NCI-H526 treated with DMSO at 0.1 percent for 48 hours (cell line): ENCODE measurements at places on chromosomes 1 and 21.

- no peak for DNase-seq
Observed at GRCh38 chr1:13694886-13695684, 4.9 kb upstream of the PRDM2 start.

DNA sequence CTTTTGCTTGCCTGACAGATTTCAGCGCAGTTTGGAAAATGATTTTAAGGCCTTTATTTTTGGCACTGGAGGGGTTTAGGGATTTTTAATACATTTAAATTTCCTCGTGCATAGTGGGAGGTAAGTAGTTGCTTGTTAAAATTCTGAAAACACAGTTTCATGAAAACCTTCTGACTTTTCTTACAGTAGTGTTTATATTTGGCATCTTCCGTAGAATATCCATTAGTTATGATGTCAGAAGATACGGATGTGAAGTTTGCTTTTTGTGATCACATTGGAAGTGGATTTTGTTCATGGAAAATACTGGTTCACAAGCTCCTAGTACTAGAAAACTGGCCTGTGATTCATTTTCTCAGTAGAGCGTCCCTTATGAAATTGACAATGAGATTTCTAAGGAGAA, 1.3 kb downstream of the RABGAP1L start:
- no peak for DNase-seq

DNA sequence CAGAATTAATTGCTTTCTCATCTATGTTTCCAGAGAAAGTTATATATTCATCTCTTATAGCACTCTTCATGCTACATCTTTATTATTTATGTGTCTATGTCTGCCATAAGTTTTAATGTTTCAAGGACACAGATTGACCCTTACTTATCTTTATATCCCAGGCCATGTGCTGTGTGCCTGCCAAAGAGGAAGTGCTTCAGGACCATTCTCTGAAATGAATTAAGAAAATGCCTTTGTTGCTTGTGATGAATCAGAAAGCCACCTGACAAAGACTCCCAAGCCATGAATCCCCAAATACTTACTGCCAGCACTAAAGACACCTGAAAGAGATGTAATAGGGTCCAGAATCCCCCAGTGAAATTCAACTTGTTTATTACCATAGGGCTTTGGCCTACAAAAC, 342.1 kb upstream of the C1orf87 start:
- no peak for DNase-seq

GRCh38 chr1:199173356-199173755, 534.5 kb downstream of the PTPRC start:
- no peak for DNase-seq

DNA sequence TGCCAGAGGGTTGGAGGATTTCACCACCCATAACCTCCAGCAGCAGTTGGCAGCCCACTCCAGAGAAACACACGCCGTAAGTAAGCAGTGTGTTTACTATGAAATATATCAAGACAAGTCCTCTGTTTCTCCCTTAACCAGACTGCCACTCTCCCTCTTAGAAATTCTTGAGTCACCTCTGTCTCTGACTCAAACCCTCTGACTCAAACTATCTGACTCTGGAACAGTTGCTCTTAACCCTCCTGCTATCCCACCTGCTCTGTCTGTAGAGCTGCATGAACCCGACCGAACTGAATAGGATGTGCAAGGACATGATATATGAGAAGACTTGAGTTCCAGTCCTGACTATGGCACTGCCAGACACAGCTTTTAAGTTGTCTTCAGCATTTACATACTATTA, 14.1 kb downstream of the INPP5B start:
- DNase-seq, result no peak

DNA sequence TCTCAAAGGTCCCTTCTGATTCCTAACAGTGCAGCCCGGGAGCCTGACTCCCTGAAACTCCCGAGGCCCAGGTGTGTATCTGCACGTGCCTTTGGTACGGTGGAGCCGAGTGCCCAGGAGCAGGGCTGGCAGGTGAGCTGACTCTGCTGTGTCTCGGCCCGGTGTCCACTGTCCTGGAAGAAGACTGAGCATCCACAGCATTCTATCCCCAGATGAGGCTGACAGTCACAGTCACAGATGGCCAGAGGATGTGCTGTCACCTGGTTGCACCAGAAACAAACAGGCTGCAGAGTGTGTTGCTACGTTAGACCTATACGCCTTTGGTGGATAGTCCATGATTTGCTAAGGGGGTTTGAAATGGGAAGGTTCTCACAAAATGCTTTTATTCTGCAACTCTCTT, 9.8 kb downstream of the ETV3L start:
- no peak for DNase-seq

GRCh38 chr1:221724931-221725605, 16.8 kb downstream of the DUSP10 start:
- DNase-seq, result no peak

- DNase-seq, result no peak
Observed at GRCh38 chr1:3495776-3496745, 41.6 kb downstream of the ARHGEF16 start.

DNA sequence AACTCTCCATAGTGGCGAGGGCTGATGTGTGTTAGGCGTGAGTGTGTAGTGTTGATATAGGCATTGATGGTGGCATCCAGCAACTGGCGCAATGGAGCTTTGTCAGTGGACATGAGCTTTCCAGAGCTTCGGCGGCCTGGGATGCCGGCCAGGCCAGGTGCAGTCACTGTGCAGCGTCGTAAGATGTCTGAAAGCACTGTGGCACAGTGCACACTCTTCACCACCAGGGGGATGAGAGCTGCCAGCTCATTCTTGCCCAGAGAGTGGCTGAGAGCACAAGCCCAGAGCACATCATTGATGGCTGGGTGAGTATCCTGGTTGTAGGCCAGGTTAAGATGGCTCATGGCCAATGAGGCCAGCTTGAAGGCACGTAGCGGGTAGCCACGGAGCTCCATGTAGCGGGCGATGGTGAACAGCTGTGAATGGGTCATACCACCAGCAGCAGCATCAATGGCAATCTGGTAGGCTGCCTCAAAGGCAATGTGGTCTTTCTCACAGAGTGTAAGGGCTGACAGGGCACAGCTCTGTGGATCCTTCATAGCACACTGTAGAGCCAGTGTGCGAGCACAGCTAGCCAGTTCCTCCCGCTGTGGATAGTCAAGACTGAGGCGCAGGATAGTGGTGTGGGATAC, 6.7 kb downstream of the UROD start:
- DNase-seq, result peak; percentile 69

DNA sequence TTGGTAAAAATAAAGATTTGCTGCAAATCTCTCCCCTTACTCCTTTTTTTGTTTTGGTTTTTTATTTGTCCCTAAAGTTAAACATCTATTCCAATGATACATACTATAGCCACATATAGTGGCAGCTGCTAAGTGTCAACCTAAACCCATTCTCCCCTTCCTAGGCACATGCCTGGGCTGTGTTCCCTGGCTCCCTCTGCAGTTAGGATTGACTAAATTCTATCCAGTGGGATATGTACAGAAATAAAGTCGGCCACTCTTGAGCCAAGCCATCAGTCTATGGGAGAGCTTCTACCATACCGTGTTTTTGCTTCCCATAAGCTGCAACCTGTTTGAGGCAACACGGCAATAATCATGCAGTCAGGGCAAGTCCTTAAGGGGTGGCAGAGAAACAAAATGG, 23.6 kb downstream of the MCOLN3 start:
- no peak for DNase-seq

- no peak for DNase-seq
Observed at GRCh38 chr1:169968174-169968573, 74.5 kb upstream of the SCYL3 start.

DNA sequence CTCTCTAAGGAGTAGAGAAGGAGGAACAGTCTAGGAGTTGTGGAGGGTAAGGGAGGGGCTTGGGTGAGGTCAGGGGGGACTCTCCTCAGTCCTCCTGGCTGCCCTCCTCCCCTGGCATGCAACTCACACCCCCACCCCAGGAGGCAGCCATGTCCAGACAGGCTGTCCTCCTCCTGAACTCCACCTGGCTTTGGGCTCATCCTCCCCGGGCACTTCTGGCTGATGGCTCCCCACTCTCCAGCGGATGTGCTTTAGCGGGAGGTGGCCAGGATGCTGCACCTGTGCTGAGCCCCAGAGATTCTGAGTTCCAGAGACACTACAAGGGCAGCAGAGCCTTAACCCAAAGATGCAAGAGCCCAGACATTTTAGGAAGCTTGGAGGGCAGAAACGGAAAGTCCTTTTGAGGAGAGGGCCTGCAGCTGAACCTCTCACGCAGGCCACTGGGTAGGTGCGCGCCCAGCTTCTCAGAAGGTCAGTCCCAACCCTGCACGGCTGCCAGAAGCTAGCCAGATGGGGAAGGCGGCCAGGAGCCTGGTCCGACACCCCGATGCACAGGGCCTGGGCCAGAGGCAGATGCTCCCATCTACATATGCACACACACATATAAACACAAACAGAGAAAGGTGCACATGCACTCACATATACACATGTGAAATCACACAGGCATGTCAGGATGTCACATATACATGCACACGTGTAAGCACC, 83.4 kb downstream of the PDE9A start:
- DNase-seq, result no peak

DNA sequence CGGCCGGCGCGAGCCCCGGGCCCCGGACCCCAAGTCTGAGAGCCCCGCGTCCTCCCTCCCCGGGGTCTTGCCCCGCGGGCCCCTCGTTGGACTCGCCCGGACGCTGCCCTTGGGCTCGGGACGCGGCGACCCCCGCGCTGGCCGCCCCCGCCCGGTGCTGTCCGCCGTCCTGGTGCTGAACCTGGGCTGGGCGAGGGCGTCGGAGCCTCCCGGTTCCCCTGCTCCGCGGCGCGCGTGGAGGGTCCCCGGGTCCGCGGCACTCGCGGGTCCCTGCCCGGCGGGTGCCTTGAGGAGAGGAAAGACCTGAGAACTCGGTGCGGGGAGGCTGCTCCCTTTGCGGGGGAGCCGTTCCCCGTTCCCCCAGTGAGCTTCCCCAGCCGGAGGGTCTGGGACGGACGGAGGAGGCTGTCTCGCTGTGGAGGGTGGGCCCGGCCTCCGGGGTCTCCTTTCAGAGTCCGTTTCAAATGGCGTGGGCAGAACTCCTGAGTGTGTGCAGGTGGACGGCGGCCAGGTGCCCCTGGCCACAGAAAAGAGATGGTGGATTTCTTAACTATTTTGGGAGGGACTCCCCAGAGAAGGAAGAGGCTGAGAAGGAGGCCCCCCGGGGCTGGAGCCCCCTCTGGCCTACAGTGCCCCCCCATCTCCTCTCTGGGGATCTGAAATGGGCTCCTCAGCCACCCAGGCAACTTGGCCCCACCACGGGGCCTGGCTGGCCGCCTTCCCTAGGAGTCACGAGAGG, 595 bp downstream of the GABRD start:
- no peak for DNase-seq

GRCh38 chr1:99264201-99265021, at the start of gene PLPPR4:
Gene PLPPR4, plus strand, starts transcription at chr1:99264492. Its CDS starts 102 bp downstream, at chr1:99264594.
- peak; percentile 76 for DNase-seq

DNA sequence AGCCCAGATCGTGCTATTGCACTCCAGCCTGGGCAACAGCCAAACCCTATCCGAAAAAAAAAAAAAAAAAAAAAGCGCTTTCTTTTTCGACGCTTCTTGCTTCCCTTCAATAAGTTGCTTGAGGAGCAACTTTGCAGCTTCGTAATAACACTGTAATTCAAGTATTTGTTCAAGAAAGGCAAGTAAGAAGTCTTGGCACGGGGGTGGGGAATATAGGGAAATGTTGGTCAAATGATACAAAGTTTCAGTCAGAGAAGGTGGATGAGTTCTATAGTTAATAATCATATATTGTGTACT, 871 bp upstream of the PSMA5 start:
- no peak for DNase-seq

DNA sequence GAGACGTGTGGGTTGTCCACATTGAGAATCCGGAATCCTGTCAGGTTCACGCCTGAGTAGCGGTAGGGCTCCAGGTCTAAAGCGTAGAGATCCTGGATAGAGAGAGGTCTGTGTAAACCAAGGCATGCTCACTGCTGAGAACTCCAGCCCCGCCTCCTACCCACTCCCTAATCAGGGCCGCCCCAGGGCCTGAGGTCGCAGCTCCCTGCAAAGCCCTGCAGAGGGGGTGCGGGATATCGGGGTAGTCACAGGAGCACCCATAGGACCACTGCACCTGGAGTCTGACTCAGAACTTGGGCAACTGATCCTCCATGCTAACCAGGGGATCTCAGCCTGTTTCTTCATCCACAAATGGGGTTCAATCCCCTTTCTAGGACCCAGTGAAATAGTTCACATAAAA, 174.4 kb downstream of the GRIK3 start:
- no peak for DNase-seq

DNA sequence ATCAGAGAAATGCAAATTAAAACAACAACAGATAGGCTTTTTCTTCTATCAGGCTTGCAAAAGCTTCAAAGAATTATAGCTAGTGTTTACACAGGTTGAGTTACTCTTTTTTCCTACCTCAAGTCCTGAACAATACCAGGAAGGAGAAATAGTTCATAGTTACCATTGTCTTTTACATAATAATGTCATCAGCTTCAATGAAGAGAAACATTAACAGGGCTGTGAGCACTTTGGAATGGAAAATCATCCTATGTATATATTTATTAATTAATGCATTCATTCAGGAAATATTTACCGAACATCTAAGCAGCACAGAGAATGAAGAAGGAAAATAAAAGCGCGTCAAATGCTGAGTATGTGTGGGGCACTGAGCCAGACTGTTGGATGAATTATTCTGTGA, 197.3 kb downstream of the ZBTB18 start:
- no peak for DNase-seq

- DNase-seq, result no peak
Observed at GRCh38 chr1:54396261-54396933, 9.8 kb downstream of the SSBP3 start.

DNA sequence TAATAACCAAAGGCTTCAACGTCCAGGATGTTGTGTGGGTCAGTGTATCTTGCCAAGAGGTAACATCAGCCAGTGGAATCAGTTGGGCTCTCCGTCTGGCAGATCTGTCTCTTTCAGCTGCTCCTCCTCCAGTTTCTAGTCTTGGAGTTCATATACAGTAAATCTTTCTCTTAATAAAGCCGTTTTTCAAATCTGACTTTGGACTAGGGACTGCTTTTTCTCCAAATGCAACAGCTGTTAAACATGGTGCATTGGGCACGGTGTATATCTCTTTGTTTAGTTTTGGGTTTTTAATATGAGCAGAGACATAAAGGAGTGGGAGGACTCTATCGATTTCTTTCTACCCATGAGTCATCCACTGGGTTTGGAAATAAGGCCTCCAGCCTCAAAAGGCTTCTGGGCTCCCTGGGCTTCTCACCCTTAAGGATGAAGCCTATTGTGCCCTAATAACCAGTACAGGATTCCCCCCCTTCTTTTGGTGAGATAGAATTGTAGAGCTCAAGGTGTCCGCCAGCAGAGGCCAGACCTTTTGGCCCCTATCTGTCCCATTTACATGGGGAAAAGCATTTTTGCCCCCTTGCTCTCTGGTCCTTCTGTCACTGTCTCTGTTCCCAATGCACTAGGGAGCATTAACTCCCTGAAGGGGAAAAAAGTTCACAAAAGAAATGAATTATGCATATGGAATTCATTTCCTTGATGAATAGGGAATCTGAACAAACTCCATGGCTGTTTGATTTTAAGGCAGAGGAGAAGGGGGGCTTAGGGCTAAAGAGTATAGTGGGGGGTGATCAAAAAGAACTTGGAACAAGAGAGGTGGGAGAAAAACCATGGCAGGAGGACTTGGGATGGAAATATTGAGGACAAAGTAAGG, 86.0 kb downstream of the PBX1 start:
- DNase-seq, result no peak
